ENCODE measurements at places on chromosomes 4 and X.
A peak's percentile ranks its signal among the peaks of the same experiment; 100 is the strongest.

- DNase-seq: no peak
Observed at GRCh38 chr4:41853973-41854372, 81.3 kb upstream of the TMEM33 start.

DNA sequence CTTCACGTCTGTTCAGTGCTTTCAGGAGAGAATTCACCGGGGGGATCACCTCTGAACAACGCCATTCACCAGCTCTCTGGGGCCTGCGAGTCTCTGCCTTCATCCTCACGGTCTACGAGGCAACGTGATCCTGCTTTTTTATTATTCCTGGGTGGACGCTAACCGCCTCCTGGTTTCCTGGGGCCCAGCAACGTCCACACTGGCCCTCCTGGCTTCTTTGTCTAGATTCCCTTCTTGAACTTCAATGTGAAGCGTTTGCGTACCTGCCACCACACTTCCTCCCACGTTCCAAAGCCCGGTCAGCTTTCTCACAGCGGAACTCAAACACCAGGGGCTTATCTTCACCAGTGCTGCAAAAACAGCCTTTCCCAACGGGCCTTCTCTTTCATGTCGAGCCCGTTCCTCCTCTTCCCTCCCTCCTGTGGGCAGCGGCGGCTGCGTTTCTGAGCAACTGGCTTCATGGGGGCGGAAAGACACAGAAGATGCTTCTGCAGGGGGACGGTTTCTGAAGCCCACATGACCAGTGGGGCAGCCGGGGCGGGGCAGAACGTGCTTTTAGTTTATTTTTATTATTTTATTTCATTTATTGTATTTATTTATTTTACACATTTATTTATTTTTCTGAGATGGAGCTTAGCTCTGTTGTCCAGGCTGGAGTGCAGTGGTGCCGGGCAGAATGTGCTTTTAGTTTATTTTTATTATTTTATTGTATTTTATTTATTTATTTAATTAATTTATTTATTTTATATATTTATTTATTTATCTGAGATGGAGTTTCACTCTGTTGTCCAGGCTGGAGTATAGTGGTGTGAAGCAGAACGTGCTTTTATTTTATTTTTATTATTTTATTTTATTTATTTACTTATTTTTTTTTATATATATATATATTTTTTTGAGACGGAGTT lies 64.6 kb downstream of the CRLF2 start:
- DNase-seq: peak; percentile 25

GRCh38 chr4:165293061-165293460 lies 34.4 kb upstream of the MSMO1 start:
- DNase-seq: no peak

DNA sequence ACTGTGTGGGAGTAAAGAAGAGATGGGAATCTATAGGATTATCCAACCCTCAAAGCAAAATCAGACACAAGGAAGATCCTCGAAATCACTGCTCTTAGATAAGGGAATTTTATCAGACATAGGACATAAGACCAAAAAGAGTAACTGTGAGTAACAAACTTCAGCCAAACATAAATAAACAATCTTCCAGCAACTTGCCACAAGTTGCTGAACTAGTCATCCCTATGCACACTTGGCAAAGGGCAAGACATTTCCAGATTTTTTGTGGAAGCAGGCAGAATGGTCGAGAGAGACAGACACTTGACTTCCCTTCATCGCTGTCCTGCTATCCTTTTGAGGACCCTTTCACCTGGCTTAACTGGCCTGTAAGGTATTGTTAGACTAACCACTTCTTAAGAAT lies 89.6 kb downstream of the KCNIP4 start:
- DNase-seq: no peak

DNA sequence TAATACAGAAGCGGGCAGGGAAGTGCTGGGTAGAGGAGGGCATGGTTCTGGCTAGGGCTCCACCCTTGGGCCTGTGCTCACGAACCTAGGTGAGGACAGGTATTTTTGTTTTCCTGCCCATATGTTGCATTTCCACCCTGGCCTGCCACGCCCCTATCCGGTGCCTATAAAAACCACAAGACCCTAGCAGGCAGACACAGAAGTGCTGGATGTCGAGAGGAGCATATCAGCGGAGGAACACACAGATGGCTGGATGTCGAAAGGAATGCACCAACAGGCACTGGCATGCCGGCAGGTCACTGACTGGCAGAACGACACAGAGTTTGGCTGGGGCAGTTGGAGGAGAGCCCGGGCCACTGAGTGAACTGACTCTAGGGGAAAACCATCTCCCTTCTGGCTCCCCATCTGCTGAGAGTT lies 316.6 kb upstream of the BOD1L1 start:
- peak; percentile 88 for DNase-seq
